ENCODE measurements at places on chromosomes 5 and 9. TPM values are rescaled to one million over a fixed set of nuclear protein-coding genes. Genes with fewer than 3 reads are reported as not detected.

FAM151B gene
- 1.2 TPM for total RNA-seq

SURF2 gene
- 19.4 TPM for total RNA-seq

PAPPA gene
- 0.09 TPM for total RNA-seq

CCNI2 gene
- 1.2 TPM for total RNA-seq

CDH18 gene
- 0.23 TPM for total RNA-seq

AIF1L gene
- 76.0 TPM for total RNA-seq

DMGDH gene
- 0.73 TPM for total RNA-seq

GFPT2 gene
- 22.6 TPM for total RNA-seq

NME5 gene
- total RNA-seq = 9.2 TPM

BTNL9 gene
- not detected for total RNA-seq

FOXD4 gene
- total RNA-seq = 0.47 TPM

MAN2A1 gene
- 62.1 TPM for total RNA-seq

FST gene
- total RNA-seq = 60.9 TPM

- no peak for DNase-seq
These were observed 88.5 kb downstream of the SNX24 start for GRCh38 chr5:122933956-122934355.

- DNase-seq = peak; percentile 51
These were observed 78.7 kb upstream of the SH3PXD2B start for GRCh38 chr5:172533058-172533398.

- DNase-seq = no peak
These were observed 113.4 kb downstream of the MVB12B start for GRCh38 chr9:126439883-126440653.

DNA sequence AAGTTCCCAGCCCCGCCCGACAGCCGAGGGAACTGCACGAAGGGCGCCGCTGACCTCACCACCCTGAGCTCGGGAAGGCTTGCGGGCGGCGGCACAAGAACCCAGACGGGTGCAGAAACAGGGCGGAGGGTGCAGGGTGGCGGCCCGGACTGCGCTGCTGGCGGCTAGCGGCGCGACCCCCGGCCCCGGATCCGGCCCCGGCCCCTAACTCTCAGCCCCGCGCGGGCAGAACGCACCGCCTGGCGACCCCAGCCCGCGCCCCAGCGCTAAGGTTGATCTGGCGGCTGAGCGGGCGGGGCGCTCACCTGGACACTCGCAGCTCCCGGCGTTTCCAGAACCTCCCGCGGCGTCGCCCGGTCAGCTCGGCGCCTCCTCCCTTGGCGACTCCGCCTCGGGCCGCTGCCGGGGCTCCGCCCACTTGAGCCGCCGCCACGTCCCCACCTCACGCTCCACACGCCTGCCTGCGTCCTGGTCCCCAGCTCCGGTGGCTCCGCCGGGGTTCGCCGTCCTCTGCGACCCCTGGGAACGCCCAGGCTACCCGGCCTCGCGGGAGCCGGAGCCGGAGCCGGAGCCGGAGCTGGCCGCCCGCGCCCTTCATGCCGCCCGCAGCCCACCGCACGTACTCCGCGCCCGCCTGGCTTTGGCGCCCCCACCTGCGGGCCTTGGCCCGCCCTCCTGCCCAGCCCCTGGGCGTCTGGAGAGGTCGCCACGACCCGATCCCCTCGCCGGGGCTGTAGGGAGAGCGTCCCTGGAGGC lies at the start of gene P4HA2:
P4HA2 (minus strand) TSS at position 369 of the 756 bp plus-strand sequence. CDS start 9,227 bp downstream, outside the sequence.
- DNase-seq = peak; percentile 90

- no peak for DNase-seq
These were observed 52.8 kb upstream of the PRSS3 start for GRCh38 chr9:33742519-33742918.

DNA sequence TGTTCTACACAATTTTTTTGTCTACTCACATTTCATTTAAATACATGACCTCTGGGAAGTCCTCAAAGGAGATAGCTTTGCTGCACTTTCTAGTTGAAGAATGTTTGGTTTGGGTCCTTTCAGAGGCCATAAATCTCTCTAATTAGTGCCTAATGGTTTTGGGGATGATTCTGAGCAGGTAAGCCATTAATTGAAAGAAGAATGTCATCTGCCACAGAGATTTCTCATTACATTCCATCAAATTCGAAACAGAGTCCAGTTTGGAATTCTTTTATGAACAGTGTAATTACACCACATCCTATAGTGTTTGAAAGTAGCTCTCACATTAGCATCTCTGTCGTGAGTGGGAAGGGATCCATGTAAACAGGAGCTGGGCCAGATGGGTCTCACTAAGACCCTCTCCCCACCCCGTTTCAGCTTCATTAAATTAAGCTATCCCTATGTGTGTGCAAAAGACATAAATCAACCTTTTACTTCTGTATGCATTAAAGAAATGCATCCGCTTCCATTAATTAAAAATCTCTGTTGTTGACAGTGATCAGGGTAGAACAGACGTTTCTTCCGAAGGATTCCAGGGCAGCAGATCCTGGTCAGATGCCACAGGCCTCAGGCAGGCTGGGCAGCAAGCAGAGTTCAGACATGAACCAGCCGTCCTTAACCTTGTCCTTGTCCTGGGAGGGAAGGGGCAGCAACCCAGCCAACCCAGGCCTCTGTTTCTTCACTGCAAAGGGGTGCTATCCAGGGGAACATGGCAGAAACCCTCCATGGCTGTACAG lies 99.8 kb upstream of the MAP1B start:
- no peak for DNase-seq

DNA sequence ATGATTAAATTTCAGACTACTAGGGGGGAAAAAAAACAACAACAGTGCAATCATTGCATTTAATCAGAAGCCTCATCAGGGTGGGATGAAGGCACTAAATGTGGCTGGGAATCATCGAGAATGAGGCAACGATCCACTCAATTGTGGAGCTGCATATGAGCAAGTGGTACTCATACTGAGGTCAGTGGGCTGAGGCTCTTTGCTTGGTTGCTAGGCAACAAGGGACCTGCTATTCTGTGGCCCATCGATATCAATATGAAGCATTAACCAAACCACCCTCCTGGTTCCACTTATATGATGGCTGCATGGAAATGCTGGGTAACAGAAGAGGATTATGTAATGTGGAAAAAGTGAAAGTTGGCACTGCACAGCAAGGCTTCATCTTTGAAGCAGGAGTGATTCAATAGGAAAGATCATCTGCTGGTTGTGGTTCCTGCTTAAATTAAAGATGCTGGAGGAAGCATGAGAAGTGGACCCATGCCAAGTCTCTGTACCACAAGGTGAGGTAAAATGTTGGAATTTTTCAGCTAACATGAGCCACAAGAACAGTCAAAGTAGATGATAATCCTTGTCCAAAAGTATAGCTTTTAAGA lies 159.8 kb upstream of the HMHB1 start:
- DNase-seq = no peak

DNA sequence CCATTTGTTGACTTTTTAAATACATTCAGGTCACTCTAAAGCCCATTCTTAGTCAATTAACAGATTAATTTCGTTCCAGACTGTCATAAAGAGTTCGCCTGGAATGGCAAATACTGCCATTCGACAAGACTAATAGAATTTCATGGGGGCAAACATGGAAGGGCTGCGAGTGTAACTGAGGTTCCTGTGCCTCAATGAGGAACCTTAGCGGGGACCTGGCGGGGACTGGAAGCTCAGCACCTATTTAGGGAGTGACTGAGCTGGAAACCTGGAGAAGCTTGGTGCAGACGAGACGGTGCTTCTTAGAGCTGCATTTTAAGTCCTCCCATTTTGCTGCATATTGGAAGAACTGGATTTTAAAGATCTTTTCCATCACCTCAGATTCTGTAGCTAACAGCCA lies 3.4 kb downstream of the VCAN start:
- peak; percentile 70 for DNase-seq

DNA sequence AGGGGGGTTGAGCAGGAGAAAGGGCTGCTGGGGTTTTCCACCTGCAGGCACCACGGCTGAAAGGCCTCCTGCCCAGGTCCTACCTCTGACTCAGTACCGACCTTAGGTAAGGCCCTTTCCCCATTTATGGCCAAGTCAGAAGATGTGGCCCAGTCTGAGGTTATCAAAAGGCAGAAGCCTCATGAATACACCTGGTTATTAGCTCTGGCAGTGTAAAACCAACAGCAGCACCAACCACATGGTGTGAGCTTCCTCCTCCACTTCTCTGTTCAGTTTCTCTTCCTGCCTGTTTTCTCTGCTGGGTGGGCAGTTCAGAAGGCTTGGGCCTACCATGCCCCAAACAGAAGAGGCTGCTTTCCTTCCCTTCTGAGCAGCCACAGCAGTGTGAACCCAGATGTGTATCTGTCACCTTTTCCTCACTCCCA lies 86.9 kb downstream of the UGCG start:
- DNase-seq = no peak

DNA sequence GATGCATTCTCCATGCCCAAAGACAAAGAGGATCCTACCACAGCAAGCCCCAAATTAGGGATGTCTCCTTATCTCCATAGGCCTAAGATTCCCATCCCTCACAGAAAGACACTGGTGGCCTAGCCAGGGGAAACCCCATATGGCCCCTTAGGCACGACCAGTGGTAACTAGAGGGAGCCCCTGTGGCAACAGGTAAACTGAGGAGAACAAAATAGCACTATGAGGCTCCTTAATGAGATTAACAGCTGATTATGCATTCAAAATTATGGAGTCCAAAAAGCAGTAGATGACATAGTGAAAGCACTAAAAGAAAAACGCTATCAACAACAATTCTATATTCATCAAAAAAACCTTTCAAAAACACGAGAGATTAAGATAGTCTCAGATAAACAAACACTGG lies 234.0 kb downstream of the DIRAS2 start:
- DNase-seq = no peak

DNA sequence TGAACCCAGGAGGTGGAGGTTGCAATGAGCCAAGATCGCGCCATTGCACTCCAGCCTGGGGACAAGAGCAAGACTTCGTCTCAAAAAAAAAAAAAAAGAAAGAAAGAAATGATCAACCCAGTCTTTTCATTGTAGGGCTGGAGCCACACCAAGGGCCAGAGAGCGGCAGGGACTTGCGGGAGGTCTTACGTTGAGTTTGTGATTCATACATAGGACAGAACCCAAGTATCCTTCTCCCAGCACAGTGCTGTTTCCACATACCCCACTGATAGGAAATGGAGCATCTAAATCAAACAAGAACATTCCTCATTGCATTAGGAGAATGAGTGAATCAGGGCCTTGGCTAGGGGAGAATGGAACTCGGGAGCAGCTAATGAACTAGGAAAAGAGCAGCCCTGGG lies 3.5 kb upstream of the TNIP1 start:
- no peak for DNase-seq

GRCh38 chr9:93807166-93808074 lies 147.7 kb downstream of the BARX1 start:
- peak; percentile 38 for DNase-seq

GRCh38 chr9:19641046-19641445 lies 147.8 kb downstream of the SLC24A2 start:
- no peak for DNase-seq

- DNase-seq = no peak
These were observed 107.6 kb downstream of the GRIA1 start for GRCh38 chr5:153598099-153598498.

- peak; percentile 77 for DNase-seq
These were observed 47.3 kb downstream of the MED27 start for GRCh38 chr9:132032238-132032950.

GRCh38 chr5:78112931-78113330 lies 181.6 kb downstream of the AP3B1 start:
- no peak for DNase-seq

GRCh38 chr5:160272264-160272663 lies 40.1 kb downstream of the CCNJL start:
- no peak for DNase-seq

- peak; percentile 74 for DNase-seq
These were observed 66.6 kb upstream of the IFNK start for GRCh38 chr9:27457445-27457844.

DNA sequence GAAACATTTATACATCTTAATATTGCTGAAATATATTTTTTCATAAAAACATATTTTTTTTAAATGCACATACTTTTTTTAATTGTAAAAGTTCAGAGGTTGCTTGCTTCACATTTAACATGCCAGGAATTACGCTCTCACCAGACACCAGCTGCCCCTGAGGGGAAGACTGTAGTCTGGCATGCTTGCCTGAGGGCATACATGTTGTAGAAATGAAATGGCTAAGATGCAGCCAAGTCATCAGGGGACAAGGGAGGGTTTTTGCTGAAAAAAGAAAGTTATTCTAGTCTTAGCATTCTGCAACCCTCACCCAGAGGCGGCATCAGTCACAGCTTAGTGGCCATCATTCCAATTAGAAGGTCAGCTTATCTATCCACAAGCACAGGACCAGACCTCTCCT lies 426.7 kb upstream of the FTMT start:
- no peak for DNase-seq

DNA sequence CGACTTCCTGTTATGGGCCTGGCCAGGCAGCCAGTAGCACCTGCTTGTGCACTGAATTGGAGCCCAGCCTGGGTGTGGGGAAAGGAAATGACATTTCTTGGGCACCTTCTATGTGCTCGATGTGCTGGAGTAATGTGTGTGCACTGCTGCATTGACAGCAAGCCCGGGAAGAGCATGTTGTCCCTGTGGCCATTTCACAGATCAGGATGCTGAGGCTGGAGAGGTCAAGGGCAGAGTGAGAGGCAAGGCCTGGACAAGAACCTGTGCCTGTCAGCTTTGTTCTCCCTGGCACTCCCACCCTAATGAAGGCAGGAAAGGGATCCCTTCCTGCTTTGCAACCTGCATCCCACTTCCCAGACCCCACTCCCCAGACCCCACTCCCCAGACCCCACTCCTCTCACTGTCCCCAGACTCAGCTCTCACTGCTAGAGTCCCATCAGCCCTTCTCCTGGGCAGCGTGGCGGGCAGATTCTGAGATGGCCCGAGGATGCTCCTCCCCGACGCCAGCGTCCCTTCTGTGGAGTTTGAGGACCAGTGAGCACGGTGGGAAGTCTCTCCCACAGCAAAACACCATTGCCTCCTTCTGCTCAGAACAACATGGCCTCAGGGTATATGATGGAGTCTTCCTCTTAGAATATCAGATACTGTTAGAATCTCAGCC lies 49.6 kb downstream of the BARX1 start:
- DNase-seq = peak; percentile 17

DNA sequence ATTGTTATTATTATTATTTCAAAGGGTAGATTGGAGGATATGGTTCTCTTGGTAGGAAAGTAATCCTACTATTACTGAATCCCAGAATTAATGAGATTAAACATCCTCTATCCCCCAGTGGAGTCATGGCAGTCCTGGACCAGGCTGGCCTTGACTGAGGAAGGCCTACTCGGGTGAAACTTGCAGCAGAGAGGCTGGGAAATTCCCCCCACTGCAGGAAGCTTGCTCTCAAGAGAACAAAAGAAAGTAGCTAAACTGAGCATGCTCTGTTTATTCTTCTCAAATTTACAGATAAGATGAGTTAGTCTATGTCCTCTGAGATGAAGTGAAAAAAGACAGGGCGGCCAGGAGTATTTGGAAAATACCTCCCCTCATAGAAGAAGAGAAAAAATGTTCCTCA lies 233.9 kb upstream of the RPS23 start:
- DNase-seq = no peak

All from endodermal cell (in vitro differentiated cells).